ENCODE measurements at places on chromosomes 7 and 10. TPM values are rescaled to one million over a fixed set of nuclear protein-coding genes. Genes with fewer than 3 reads are reported as not detected.

- no peak for DNase-seq
Observed at GRCh38 chr7:77979219-77979618, 180.6 kb downstream of the PHTF2 start.

DNA sequence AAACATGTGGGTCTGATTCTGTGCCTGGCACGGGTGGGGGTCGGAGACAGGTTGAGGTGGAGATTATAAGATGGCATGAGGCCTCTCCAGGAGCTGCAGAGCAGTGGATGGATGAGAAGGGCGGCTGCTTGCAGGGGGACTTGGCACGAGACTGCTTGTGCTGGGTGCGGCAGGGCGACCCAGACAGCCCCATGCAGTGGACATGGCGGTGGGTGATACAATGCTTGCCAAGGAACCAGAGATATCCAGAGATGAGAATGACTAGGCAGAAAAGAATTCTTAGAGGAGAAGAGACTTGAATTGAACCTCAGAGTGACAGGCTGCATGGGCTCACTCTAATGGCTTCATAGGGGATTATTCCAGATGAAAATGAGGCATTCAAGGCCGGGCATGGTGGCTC, 145.4 kb downstream of the NEURL1 start:
- DNase-seq, result no peak

DNA sequence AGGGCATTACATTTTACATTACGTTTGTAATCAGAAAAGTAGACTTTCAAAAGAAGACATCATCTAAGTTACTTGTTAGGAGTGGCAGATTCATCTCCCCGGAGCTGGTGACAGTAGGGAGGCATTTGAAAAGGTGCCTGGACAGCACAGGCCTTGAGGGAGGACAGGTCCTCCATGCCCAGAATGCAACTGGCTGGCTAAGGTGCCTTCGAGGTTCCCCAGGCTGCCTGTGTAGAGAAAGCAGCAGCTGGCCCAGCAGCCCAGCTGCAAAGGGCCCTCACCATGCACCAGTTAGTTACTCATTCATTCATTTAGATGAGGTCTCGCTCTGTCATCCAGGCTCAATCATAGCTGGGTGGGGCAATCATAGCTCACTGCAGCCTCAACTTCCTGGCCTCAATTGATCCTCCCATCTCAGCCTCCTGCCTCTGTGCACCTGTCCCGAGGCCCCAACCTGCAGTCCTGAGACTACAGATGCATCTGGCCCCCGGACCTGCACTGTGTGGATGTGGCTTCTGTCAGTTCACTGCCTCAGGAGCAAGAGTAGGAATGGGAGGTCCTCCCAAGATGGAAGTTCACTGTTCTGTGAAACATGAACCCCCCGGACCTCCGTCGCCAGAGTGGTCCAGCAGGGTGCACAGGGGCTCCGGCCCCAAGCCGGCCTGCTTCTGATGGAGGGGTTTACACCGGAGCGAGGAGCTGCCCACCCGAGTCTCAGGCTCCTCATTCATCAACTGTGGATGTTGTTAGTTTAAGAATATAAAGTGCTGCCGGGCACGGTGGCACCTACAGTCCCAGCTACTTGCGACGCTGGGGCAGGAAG, 36.6 kb downstream of the PRKAG2 start:
- peak; percentile 14 for DNase-seq

MYL7 gene
- not detected for total RNA-seq

CYREN gene
- total RNA-seq, result 42.0 TPM

- no peak for DNase-seq
Observed at GRCh38 chr7:5422396-5423305, 983 bp downstream of the TNRC18 start.

DNA sequence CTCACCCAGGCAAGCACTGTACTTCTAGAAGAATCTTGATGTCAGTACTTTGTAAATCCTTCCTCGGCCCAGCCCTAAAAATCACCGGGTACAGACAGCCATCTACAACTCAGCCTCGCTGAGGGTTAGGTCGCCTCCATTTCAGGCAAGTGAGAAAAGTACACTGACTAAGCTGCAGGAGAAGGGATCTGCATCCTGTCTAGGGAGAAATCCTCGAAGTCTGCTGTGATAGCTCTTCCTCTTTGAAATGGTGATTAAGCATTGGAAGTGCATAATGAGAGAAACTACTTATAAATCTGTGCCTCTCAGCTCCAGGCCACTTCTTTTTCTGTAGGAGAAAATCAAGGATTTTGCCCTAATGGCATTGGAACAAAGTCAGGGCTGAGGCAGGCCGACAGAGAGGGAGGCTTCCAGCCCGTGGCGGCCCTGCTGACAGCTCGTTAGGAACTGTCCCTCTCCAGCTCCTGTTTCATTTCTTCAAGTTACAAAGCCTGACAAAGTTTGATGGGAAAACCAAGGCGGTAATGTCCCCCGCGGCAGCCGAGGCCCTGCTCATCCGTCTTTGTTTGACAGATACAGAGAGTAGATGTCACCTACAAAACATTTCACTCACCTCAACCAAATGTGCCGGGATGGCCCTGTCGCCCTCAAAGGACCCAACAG, 14.1 kb upstream of the GOT1 start:
- no peak for DNase-seq

- DNase-seq, result no peak
Observed at GRCh38 chr10:116073001-116073400, 200.0 kb downstream of the GFRA1 start.

GRCh38 chr10:111077785-111078504, 1.1 kb downstream of the ADRA2A start:
- peak; percentile 57 for DNase-seq

DNA sequence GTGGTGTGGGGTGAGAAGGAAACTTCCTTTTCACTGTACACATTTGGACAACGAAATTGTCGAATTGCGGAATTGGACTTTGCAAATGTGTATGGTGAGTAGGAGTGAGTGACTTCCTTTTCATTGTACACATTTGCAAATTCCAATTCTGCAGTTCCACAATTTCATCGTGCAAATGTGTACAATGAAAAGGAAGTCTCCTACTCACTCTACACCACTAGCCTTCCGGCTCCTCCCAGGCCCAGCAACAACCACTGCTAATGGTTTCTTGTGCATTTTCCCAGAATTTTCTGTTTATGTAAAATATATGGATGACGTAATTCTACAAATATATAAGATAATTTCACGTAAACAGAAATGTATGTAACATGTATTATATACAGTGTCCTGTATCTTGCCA, 118.5 kb downstream of the ARL4A start:
- DNase-seq, result no peak

- DNase-seq, result no peak
Observed at GRCh38 chr10:60708666-60709065, 69.6 kb upstream of the CDK1 start.

GRCh38 chr10:91073286-91073979, 147.0 kb upstream of the PCGF5 start:
- DNase-seq, result no peak

- DNase-seq, result no peak
Observed at GRCh38 chr7:138164804-138165203, 88.5 kb downstream of the AKR1D1 start.

DNA sequence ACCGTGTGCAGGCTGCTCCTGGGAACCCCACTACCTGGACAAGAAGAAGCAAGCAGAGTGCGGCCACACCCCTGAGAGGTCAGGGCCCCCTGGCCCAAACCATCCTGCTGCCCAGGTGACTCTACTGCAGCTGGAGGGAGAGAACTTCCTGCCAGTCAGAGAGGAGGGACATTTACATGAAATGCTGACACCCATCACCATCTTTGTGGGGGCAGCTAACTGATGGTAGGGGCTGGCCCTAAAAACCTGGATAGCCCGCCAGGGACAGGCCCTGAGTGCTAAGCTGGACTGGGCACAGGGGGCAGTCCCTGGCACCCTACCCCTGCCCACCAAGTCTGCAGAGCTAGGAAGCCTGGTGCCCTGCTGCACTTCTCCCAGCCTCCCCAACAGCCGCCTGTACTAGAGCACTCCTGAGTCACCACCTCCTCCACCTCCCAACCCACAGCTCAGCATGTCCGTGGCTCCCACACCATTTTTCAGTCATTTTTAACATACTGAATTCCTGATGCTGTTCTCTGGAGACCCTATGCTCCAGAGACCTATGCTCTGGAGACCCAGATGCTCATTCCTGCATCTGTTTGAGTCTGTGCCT, 27.5 kb downstream of the DPCD start:
- no peak for DNase-seq

CAV2 gene
- 6.3 TPM for total RNA-seq

GRCh38 chr10:5813091-5813340, 218 bp downstream of the GDI2 start:
- no peak for DNase-seq

GRCh38 chr7:2774935-2775334, 69.2 kb downstream of the GNA12 start:
- no peak for DNase-seq

GRCh38 chr10:59868696-59869593, 37.4 kb downstream of the CCDC6 start:
- no peak for DNase-seq

- no peak for DNase-seq
Observed at GRCh38 chr7:111264981-111265380, 174.1 kb downstream of the LRRN3 start.

DNA sequence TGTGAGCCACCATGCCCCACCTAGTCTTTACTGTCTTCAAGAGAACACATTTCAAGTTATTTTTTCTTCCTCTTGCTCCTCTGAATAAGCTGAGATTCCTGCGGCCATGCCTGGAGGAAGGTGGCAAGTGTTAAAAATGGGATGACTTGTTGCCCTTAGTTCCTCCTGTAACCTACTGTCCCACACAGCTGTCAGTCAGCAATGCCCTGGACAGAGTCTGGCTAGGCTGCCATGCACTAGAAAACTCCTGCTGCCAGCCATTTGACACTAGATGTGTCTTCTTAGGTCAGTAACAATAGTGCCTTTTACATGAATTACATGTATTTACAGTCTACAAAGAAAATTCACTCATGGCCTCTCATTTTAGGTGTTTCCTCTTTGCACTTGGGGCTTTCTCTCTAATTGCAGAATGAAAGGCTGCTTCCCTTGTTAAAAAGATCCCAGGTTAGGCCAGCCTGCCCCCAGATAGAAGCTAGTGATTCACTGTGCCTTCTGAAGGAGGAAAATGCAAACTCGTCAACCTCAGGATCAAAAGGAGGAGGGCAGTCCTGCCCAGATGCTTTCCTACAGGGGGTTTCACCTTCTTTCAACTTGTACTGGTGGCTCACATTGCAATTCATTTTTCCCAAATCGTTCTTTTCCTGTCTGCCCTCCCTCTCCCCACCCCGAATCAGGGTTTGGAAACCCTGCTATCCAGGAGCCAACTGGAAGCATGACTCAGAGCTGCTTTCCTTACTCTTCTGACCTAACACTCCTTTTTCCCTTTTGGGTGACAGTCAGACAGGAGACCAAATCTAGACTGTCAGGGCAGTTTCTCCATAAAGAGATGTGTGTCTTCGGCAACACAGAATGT, 136.6 kb downstream of the SPAG6 start:
- no peak for DNase-seq

ZCCHC24 gene
- total RNA-seq, result 5.6 TPM

DNA sequence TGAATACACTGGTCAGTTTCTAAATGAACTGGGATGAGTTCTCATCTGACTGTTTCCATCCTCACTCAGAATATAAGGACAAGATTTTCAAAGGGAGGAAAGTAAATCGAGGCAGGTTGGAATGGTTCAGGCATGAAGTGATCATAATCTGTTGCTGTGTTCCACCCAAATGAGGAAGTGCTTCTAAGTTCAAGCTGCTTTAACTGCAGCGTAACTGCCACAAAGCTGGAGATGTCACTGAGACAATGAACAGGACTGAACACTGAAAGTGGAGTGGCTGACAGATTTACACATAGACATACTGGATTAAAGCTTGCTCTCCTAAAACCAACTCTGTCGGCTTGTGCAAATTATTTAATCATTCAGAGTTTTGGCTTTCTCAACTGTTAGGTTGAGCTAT, 66.6 kb downstream of the GPR37 start:
- no peak for DNase-seq

DNA sequence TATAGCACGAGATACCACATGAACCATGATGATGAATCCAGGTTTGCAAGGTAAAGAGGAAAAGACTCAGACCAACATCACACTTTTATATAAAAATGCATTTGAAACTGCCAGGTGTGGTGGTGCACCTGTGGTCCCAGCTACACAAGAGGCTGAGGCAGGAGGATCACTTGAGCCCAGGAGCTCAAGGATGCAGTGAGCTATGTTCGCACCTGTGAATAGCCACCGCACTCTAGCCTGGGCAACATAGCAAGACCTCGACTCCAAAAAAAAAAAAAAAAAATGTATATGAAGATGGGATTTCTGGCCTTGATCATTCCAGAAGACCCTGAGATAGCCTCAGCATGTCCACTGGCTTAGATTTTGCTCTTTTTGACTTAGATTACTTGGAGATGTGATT, 161.6 kb downstream of the PARD3 start:
- no peak for DNase-seq

SFMBT2 gene
- total RNA-seq, result 5.7 TPM

DNA sequence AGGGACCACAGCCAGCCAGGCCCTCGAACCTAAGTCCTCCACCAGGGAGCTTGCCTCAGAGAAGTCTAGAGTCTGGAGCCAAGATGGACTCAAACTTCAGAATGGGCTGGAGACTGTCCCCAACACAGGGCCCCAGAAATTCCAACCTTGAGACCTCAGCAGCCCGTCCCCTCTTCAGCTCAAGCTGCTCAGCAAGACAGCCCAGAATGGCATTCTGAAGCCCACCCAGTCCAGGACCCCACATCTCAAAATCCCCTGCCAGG, 15.9 kb downstream of the KCNH2 start:
- no peak for DNase-seq

GRCh38 chr10:14573666-14574261, 200.9 kb downstream of the FAM107B start:
- no peak for DNase-seq

- DNase-seq, result no peak
Observed at GRCh38 chr10:63700631-63701156, 179.5 kb downstream of the REEP3 start.

- DNase-seq, result no peak
Observed at GRCh38 chr7:145692237-145692950, 424.2 kb upstream of the CNTNAP2 start.

CALY gene
- total RNA-seq, result 1.1 TPM

DNA sequence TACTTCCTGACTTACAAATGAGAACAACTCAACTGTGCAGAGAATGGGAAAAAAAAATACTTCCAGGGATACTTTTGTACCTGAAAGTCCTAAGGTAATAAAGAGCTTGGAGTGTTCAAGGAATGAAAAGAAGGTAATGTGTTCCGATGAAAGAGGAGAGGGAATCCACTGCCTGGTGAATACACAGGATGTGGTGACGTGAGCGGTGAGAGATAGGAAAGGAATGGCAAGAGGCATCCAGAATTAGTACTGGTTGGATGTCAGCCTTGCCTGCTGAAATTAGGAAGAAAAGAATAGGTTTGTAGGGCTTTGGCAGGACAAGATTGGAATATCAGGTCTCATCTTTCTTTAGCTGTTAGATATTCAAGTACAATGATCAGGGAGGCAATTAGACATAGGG, 347.7 kb downstream of the POM121L12 start:
- DNase-seq, result no peak

EBLN1 gene
- total RNA-seq, result not detected

- DNase-seq, result peak; percentile 94
Observed at GRCh38 chr7:73830681-73831583, at the start of gene CLDN4. CLDN4 (plus strand) TSS chr7:73830996; CDS start chr7:73831202, 206 bp downstream.

DNA sequence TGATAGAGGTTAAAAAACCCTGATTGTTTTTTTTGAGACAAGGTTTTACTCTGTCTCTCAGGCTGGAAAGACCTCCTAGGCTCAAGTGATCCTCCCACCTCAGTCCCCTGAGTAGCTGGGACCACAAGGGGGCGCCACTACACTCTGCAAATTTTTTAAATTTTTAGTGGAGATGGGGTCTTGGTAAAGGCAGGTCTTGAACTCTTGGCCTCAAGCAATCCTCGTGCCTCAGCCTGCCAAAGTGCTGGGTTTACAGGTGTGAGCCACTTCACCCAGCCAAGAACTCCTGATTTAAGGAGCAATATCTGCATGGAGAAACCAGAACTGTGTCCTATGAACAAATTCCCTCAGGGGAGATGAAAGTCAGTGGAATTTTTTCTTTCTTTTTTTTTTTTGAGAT, 7.3 kb upstream of the KLHDC10 start:
- DNase-seq, result peak; percentile 64

Data from mucosa of descending colon (tissue), 3 donors.